ENCODE measurements at places on chromosomes 2 and 18.

DNA sequence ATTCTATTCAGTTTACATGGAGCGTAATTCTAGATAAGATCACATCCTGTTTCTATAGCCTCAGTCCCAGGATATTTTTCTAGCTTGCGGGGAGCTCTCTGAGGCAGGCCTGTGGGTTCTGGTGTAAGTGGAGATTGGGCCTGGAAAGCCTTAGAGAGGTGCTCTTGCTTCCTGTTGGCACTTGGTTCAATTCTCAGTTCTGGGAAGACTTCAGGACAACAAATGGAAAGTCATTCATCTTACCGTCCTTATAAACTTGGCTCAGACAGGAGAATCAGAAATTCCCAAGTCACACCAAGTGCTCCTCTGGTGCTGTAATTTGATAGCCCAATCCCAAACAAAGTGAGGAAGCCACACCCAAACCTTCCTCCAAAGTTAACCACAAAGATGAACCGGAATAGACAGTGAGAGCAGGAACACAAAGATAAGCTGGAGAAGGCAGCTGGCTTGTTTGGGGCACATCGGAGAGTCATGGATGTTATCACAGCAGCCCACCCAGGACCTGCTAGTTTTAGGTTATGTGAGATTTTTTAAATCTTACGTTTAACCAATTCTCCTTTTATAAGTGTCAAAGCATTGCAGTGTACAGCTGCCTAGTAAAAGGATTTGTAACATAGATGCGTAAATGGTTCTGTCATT is 144.3 kb upstream of the MAP3K20 start:
- DNase-seq = no peak
- H3K27me3 ChIP-seq = no peaks in the 10 kb centered on the region
- peak overlapping the region; percentile 50 for H3K27ac ChIP-seq

DNA sequence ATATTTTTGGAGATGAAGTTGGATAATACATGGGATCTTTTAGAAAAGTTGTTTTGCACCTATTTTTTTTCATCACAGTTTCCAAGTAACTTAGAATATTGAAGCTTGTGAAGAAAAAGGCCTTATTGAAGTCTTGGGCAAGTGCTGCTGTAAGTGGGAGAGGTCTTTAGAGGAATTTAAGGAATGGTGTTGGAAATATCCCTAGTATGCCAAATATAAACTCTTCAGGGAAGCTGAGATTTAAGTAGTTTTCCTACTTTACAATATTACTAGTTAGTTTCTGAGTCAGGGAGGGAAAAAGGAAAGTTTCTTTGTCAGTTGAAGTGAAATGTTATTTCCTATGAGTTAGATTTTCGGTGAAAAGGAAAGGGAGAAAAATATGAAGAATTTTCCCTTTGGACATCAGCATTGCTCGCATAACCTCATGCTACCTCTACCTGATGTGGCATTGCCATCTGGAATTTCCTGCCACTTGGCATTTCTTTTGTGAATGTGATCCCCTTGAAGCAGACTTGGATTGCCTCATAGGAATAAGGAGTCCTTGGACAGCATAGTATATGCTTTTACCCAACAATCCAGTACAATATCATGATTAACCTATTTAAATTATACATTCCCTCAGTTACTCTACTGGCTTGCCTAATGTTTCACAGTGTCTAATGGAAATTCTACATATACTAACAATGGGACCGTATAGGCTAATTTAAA is 12.1 kb downstream of the PLEKHH2 start:
- peaks cover 3% of the 10 kb centered on the region for H3K4me1 ChIP-seq
- no peaks in the 10 kb centered on the region for H3K36me3 ChIP-seq
- DNase-seq = no peak
- no peak overlapping the region for H3K4me3 ChIP-seq
- no peak overlapping the region for H3K27ac ChIP-seq

- H3K27ac ChIP-seq = no peak overlapping the region
- DNase-seq = no peak
- H3K36me3 ChIP-seq = no peaks in the 10 kb centered on the region
These were observed 243.6 kb upstream of the CXCR4 start for GRCh38 chr2:136361521-136361920.

- no peak overlapping the region for H3K27ac ChIP-seq
- H3K4me3 ChIP-seq = no peak overlapping the region
- no peak for DNase-seq
- no peaks in the 10 kb centered on the region for H3K36me3 ChIP-seq
- no peaks in the 10 kb centered on the region for H3K4me1 ChIP-seq
These were observed 220.5 kb downstream of the PMAIP1 start for GRCh38 chr18:60120231-60120750.

DNA sequence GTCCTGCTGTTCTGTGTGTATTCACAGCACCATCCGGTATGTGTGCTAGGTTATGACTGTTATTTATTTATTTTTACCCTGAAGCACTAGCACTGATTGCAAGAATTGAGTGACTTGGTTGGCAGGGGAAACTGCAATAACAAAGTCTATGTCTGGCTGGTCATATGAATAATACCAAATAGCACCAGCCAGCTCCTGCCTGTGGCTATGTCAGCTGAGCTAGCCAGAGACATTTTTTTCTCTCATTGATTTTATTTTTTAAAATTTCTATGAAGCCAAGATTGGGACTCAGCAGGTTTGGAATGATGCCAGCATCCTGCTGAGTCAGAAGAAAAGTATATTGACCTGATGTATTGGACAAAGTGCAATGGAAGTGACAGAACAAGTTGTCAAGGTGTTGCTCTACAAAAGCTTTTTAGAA is 188.5 kb upstream of the CDH2 start:
- no peaks in the 10 kb centered on the region for H3K4me1 ChIP-seq
- no peak overlapping the region for H3K27ac ChIP-seq

DNA sequence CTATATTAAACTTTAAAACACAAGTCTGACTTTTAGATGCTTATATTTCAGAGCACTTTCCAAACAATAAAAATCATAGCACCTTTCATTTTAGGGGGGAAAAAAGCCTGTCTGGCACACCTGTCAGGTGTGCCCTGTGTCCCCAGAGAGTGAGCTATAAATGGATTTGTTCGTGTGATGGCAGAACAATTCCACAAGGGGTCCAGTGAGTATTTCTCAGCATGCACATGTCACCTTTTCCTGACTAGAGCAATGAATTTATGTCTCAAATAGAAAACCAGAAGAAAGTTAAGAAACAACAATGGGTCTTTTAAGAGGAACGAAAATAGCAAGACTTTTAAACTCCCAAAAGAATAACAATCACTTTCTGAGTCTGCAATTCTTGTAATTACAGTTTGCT is 55.9 kb downstream of the ACVR1C start:
- DNase-seq = no peak
- H3K4me3 ChIP-seq = no peak overlapping the region
- no peak overlapping the region for H3K27ac ChIP-seq
- H3K27me3 ChIP-seq = no peaks in the 10 kb centered on the region
